ELR (cell line): ENCODE measurements at places on chromosomes 7 and 10.
A peak's percentile ranks its signal among the peaks of the same experiment; 100 is the strongest.

DNA sequence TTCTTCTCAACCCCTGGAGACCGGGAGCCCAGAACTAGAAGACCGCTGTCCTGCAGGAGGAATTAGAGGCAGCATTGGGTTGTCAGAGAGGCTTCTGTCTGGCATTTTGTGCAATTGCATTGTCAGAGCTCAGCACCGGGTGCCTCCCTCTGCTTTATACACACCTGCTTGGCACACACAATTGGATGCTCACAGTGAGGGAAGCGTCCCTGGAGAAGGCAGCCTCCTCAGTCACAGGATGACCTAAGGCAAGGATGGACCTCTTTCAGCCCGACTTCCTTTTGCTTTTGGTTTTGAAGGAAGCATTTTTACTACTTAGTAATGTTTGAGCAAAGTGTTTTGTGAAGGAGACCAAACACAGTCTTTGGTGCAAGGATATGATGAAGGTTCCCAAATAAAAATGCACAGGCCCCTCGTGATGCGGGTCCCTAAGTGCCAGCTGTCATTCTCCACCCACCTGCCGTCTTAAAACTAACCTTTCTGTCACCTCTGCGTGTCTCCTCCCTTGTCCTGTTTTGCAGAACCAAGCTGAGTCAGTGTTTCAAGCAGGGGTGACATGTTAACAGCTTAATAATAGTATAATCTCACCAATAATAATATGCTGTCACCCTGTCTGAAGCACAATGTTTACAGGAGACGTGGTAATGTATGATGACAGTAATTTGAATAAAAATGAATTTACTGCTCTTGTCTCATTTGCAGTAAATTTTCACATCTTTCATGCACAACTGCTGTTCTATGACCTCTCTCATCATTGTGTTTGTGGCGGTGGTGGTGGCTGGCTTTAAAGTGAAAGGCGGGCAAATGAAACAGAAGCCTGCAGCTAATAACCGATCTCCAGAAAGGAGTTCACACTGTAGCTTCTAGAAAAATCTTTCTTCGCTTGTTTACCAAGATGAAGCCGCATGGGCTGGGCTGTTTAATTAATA lies 430.2 kb upstream of the MKI67 start:
- no peak for DNase-seq

GRCh38 chr7:45099891-45100760 lies 11.4 kb upstream of the NACAD start:
- no peak for DNase-seq

GRCh38 chr7:69864274-69864673 lies 266.0 kb downstream of the AUTS2 start:
- no peak for DNase-seq

- DNase-seq, result peak; percentile 82
Observed at GRCh38 chr10:93991596-93992284, 2.0 kb upstream of the PLCE1 start.

GRCh38 chr7:154474903-154475520 lies 422.8 kb downstream of the DPP6 start:
- DNase-seq, result no peak

DNA sequence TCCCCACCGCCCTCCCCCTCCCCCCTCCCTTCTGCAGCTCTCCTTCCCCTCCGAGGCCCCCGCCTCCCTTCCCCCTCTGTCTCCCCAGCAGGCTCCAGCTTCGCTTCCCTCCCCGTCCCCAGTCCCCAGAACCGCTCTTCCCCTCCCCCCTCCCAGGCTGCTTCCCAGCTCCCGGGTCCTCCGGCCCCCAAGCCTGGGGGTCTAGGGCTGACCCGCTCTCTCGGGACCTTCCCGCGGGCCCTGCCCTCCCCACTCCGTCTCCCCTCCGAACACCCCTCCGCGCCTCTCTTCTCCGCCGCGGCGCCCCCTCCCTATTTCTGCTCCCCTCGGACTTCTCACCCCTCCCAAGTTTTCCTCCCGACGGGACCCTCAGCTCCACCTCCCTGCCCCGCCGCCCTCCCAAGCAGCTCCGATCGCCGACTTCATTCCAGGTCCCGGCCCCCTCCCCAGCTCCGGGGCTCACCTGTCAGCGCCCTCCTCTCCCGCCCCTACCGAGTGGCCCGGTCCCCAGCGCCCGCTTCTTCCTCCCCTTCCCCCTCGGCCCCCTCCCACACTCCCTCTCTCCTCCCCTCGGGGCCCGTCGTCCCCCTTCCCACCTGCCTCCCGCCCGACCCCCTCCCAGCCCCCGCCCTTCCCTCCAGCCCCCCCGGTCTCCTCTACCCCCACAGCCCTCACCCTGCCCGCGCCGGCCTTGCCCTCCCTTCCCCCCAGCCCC lies 990 bp downstream of the ZNF467 start:
- no peak for DNase-seq

DNA sequence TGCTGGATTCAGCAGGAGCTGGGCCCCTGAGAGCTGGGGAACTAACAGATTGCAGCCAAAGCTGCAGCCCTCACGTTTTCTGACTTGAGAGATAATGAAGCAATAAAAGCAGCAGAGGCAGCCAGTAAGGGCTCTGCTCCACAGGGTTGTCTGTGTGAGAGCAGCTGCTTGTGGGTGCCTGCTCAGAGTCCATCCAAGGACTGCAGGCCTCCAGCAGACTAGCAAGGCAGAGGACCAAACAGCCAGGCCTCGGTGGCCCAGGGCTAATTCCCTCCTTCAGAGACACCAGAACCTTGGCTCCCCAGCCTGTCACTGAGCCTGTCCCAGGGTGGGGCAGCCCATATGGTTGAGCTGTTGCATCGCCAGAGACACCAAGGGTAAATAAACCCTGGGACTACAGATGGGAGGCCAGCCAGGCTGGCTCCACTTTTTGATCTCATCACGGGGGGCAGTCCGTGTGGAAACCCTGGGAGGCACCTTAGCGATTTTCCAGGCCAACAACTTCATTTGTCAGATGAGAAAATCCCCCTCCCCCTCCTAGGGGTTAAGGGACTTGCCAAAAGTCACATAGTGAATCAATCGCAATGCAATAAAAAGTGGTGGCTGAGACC lies 229.2 kb downstream of the WDR11 start:
- no peak for DNase-seq

DNA sequence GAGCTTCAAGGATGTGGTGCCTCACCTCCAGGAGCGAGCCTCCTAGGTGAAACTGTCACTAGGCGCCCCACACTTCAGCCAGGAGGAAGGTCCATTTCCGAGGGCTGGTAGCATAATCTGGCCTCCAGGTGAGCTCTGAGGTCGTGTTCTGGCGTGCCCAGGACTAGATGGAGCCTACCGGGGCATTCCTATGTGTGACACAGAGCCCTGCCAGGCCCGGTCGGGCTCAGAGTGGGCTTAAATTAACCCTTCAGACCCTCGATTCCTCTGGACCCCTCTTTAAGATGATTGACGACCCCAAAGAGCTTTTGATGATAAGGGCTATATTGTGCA lies 233.1 kb downstream of the EBF3 start:
- no peak for DNase-seq

DNA sequence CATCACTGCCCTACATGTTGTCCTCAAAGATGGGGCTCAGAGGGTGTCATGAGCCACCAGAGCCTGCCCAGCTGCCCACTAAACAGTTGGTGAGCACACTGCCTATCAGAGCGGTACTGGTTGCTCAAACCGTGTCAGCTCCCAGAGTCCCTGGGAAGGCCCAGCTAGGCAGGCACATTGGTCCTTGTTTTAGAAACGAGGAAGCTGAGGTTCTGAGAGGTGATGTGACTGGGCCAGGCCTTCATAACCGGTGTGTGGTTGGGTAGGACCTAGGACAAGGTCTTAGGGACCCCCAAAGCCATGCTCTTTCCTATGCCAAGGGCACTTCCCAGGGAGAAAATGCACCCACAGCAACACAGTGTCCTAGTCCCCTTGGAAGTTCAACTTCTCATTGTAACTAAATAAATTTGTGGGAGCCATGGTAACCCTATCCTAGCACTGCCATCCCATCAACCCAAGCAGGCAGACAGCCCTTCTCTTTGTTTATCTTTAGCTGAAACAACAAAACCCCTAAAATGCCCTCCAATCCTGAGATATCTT lies 174.7 kb upstream of the PDE1C start:
- DNase-seq, result no peak

- no peak for DNase-seq
Observed at GRCh38 chr10:4688601-4689000, 137.4 kb upstream of the AKR1E2 start.

DNA sequence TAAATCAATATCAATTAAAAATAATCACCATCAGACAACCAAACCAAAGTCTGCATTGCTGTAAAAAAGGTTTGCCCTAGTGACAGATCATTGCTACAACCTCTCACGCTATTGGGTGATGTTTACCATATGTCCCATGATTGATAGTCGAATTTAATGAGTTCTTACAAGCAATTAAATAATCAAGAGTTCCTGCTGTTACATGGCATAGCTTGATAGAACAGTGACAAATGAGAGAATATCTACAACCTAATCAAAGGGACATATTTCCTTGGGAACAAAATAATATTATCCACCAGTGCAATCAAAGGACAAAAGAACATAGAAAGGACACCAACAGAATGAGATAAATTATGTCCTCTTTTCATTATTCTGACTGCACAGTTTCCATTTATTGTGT lies 387.4 kb downstream of the ETV1 start:
- no peak for DNase-seq

GRCh38 chr7:132457658-132458057 lies 118.6 kb downstream of the PLXNA4 start:
- DNase-seq, result no peak

DNA sequence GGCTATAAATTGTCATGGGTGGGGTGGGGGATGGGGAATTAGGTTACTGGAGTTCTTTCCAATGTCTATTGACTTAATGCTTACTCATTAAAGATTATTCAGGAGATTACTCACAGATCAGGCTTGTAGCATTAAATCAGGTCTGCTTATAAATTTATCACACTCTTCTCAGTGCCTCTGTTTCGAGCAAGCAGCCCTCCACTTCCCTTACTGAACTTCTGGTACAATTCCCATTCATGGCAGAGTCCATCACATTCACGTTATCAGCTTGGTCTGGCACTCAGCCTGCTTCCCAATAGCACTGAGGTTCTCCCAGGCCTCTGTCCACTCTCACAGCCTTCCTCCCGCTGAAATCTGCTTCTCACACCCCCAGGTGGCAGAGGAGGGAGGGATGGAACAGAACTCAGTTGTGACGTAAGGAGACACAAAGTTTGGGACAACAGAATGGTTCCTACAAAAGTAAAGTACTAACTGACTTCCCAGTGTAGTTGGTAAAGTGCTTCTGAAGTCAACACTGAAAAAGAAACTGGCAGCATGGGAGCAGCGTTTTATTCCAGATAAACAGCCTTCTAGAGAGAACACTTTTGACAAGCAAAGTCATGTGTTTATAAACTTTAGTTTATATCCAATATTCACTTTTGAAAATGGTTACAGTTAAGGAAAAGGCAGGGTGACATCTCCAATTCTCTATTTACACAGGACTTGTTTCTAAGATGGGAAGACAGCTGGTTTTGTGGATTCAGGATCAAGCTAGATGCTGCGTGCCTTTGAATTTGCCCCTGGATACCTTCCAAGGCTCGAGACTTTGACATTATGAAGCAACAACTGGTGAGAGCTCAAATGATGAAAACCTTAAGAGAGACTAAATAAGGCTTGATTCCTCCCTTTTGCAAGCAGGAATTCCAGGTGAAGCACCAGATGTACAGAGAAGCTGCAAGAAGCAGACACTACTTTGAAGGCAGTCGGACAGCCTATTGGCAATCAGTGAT lies 81.4 kb downstream of the ATXN7L1 start:
- DNase-seq, result peak; percentile 61
